ENCODE measurements at places on chromosomes 5 and 9.

- no peak for DNase-seq
These were observed 113.5 kb upstream of the IL6ST start for GRCh38 chr5:56108246-56108645.

DNA sequence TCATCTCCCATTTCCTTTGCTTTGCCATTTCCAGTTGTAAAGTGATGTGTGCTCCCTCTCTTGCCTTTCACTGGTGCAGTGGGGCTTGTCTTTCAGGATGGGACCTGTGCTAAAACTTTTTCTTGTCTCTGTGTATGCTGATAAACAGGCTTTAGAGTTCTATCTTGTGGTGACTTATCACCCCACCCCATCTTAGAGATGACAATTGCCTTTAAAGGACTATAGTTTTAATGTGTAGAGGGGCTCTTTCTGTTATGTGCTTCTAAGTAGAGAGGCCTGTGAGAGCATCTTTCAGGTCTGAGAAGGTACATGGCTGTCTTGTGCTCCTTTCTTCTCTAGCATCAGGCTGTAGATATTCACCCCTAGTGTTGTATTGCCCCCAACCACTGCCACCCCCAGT lies 21.9 kb downstream of the MAN2A1 start:
- no peak for DNase-seq

- no peak for DNase-seq
These were observed 526.9 kb downstream of the DTWD2 start for GRCh38 chr5:118461436-118461835.

GRCh38 chr5:54087436-54087835 lies 222.9 kb downstream of the ARL15 start:
- DNase-seq = peak; percentile 28

GRCh38 chr5:117680426-117680825 lies 1105.8 kb upstream of the SEMA6A start:
- DNase-seq = no peak

DNA sequence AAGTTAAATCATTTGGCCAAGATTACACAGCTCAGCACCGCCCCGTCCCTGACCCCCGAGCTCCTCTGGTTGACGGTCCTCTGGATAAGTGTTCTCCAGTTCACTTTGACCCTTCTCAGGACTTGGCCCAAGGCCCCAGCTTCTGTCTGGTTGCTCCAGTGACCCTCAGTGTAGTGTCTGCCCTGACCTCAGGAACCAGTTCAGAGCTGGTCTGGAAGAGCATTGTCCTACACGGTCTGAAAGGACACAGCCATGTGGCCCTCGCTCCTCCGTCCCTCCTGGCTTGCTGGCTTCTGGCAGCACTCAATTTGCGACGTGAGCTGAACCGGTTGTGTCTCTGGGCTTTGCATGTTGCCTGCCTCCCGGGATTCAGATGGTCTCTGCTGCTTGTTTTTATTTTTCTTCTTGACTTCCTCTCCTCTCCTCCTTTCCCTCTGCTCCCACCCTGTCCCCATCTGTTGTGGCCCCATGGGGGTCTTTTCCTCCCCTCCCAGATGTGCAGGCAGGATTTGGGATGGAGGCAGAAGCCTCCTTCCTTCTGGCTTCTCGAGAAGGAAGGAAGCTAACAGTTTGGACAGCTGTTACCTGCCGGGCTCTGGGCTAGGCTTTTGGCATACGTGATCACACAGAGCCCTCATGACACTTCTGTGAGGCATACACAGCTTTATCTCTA lies 72.0 kb downstream of the PPARGC1B start:
- no peak for DNase-seq

DNA sequence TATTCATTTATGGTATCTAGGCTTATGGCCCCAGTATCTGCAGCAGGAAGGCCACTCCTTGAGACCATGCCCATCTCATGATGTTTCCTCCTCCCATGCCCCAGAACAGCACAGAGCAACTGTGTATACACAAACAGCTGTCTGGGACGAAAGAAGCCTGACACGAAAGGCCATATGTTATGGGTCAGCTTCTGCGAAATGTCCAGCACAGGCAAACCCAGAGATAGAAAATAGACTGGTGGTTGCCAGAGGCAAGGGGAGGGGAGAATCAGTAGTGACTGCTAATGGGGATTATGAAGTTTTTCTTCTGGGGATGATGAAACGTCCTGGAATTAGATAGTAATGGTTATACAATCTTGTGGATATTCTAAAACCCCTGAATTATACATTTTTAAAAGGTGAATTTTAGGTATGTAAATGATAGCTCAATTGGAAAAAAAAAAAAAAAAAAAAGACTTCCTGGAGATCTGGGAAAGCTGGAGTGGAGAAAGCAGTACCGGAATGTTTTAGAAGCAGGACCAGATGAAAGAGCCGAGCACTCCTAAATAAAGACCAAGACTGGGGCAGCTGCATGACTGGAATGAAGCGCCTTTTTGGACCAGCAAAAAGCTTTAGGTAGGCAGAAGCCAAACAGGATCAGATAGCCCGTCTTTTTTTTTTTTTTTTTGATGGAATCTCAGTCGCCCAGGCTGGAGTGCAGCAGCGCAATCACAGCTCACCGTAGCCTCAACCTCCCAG lies 29.2 kb downstream of the PCDHGC5 start:
- no peak for DNase-seq

DNA sequence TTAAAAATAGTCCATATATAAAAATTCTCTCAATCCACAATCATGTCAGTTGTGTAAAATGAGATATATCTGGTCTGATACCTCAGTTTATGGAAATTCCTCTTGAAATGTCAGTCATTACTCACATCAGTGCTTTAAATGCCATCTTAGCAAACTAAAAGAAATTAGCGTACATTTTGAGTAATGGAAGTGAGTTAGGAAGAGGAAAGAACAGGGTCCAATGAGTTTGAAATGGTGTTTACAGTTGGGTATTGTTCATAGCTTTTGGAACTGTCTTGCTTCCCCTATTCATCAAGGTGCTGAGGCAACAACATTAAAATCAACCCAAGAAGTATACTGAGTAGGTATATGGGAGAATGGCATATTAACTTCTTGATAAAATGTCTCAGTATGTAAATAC lies 8.7 kb upstream of the MTX3 start:
- no peak for DNase-seq

GRCh38 chr9:70564468-70565335 lies 150.2 kb upstream of the KLF9 start:
- DNase-seq = no peak

DNA sequence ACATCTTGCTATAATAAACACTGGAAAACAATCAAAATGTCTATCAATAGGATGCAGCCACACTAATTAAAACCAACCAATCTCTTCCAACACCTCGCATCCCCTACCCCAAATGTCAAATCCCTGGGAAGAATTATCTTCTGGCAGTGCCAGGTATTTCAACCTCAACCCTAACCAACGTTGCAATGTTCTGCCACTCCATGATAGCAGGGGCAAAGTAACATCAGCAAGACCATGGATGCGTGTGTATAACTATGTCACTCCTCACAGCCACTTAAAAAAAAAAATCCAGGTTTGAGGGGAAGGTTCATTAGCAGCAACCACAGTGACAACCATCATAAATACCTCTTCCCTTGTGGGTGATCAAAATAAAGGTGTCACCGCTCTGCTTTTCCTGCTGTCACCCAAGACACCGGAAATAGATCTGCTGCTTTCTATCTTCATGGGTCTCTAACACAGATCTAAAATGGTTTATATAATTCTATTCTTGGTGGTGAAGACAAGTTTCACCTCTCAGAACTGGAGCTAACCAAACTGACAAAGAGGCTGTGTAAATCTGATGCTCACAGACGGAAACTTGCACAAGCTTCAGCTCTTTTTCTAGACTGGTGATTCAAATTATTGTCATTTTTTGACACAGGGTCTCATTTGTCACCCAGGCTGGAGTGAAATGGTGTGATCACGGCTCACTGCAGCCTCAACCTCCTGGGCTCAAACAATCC lies 9.9 kb downstream of the HSPA9 start:
- no peak for DNase-seq

- DNase-seq = peak; percentile 49
These were observed 459.1 kb downstream of the EBF1 start for GRCh38 chr5:158640593-158640980.

DNA sequence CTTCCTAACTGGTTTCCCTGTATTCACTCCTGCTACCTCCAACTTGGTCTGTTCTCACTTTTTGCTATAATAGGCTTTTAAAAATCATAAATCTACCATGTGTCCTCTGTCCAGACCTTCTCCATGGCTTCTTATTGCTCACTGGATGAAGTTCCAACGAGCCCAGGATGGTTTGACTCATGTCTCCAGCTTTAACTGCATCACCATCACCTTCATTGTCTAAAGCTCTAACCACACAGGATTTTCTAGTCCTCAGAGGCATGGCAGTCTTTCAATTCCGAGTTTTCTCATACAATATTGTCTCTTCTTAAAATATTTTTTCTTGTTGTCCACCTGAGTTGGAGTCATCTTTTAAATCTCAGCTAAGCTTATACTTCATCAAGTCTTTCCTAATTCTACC lies 49.3 kb downstream of the PDCD1LG2 start:
- no peak for DNase-seq

- no peak for DNase-seq
These were observed 639 bp downstream of the AMACR start for GRCh38 chr5:34007201-34007620.

GRCh38 chr5:10289353-10289752 lies 18.3 kb downstream of the CMBL start:
- no peak for DNase-seq

GRCh38 chr5:17167171-17167891 lies 50.1 kb upstream of the BASP1 start:
- no peak for DNase-seq

- no peak for DNase-seq
These were observed 113.3 kb downstream of the MTREX start for GRCh38 chr5:55421074-55421529.

- no peak for DNase-seq
These were observed 11.1 kb downstream of the GLDC start for GRCh38 chr9:6634444-6634843.

DNA sequence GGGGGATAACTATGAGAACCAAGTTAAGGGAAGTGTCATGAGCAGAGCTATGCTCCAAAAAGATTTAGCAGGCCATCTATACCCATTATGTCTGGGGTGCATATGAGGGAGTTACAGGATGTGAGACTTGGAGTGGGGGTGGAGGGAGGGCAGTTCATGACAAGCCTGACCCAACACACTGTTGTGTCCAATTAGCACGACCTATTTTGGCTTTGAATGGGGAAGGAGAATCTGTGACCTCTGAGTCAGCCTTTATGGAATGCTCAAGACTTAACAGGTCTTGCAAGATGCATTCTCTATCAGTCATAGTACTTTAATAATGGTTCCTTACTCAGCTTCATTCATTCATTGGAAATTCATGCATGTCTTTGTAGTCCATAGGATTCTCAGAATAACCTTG lies 71.7 kb downstream of the GRIA1 start:
- no peak for DNase-seq

GRCh38 chr9:76415731-76416130 lies 21.5 kb upstream of the RFK start:
- no peak for DNase-seq

- no peak for DNase-seq
These were observed 235.9 kb upstream of the TRPM3 start for GRCh38 chr9:71357346-71357745.

DNA sequence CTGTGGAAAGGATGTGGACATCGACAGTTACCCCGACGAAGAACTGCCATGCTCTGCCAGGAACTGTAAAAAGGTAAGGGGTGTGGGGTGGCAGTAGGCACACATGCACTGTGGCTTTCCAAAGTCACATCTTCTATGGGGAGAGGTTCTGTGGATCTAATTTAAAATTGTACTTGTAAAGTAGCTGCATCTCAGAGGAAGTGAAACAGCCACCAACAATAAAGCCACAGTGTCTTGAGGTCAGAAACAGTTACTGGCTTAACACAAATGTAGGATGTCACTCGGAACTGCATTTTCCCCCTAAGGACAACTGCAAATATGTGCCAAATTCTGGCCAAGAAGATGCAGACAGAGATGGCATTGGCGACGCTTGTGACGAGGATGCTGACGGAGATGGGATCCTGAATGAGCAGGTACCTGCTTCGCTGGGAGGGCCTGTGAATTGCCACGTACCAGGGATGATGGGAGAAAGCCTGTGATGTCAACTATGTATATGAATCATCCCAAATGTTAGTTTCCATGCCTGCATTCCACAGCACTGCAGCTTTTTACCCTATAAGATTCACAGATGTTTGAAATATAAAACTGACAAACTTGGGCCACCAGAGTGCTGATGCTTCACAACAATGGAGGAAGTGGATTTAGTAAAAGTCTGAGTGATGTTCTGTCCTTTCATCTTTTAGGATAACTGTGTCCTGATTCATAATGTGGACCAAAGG lies 35.3 kb downstream of the THBS4 start:
- no peak for DNase-seq

DNA sequence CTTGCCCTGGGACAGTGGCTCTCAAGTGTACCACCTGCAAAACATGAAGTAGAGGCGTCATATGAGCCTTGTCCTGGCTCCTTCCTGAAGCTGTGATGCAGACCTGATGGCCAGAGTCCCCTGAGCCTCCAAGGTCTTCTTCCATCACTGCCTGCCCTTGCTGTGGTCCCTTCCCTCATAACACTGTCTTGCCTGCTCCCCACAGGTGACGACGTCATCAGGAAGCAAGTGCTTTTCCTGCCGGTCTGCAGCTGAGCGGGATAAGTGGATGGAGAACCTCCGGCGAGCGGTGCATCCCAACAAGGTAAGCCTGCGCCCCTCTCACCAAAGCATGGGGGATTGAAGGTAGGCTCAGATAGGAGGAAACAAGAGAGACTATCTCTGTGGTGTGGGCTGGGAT lies 107.3 kb downstream of the DAB2IP start:
- no peak for DNase-seq

GRCh38 chr9:134371731-134372130 lies 45.5 kb downstream of the RXRA start:
- no peak for DNase-seq

- no peak for DNase-seq
These were observed 640.4 kb upstream of the CDH10 start for GRCh38 chr5:25285136-25285535.

GRCh38 chr9:13939134-13939533 lies 374.8 kb downstream of the NFIB start:
- peak; percentile 72 for DNase-seq

DNA sequence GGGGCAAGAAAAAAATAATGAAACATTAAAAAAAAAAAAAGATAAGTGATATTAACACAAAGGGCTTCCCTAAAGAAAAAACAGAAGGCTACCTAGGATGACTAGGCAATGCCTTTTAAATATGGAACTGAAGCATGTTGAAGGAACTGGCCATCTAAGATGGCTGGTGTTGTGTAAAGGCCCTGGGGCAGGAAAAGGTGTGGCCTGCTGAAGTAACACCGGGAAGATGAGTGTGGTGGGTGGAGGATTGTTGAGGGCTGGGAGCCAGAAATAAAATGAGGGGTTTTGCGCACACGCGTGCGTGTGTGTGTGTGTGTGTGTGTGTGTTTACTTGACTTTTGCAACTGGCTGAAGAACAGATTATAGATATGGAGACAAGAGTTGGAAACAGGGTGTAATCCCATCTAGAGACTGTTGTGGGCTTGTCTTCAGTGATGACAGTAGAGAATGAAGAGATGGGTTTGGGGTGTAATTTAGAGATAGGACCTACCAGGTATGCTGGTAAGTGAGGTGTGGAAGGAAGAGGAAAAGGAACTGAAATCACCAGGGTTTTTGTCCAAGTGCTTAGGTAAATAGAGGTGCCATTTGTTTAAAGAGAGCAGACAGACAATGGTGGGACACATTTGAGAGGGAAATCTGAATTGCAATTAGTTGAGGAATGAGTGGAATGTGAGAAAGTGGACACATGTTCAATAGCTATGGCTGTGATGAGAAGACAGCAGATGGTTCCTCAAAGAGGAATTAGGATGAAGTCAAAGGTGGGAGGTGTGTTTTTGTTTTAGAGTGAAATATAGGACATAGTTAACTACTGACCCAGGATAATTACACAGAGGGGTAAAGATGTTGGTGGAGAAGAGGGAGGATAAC lies 33.9 kb downstream of the RAD23B start:
- DNase-seq = no peak

- no peak for DNase-seq
These were observed 15.1 kb upstream of the TCF7 start for GRCh38 chr5:134099288-134099872.
